Stimulated activated CD8-positive, alpha-beta memory T cell treated with anti-CD3 and anti-CD28 coated beads, Interleukin-4, amount 100 ng/mL, for 1 hour (primary cell): ENCODE measurements at places on chromosomes 1 and 21.

DNA sequence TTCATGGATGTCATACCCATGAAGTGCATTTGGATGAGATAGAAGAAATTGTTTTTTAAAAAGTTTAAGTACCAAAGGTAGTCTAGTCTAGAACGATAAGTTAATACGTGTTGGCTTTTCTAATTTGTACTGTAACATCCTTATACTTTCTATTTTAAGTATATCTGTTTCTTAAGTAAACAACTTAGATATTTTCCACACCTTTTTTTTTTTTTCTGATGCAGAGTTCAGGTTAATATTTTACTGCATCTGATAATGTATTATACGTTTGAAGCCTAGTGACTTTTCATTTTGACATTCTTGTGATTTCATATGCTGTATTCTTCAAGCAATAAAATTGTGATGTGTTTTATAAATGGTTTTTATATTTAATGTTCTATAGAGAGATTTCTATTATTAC, 16.5 kb downstream of the DR1 start:
- no peak for DNase-seq

GRCh38 chr1:94326329-94326728, 88.9 kb upstream of the ARHGAP29 start:
- DNase-seq = no peak

DNA sequence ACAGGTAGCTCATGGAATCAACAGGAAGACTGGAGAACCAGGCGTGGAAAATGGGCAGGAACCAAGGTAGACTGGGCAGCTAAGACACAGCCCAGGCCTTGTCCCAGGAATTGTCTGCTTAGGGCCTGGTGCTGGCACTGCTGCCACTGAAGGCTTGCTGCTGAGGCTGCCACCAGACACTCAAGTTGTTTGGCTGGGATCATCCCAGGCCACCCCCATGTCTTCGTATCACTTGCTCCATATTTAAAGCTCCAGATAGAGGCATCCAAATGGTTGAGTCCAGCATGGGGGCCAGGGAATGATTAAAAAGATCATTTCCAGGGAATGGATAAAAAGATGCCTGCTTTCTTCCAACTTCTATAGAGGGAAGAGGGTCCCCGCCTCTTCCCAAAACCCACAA, 107.4 kb upstream of the GADD45A start:
- no peak for DNase-seq

DNA sequence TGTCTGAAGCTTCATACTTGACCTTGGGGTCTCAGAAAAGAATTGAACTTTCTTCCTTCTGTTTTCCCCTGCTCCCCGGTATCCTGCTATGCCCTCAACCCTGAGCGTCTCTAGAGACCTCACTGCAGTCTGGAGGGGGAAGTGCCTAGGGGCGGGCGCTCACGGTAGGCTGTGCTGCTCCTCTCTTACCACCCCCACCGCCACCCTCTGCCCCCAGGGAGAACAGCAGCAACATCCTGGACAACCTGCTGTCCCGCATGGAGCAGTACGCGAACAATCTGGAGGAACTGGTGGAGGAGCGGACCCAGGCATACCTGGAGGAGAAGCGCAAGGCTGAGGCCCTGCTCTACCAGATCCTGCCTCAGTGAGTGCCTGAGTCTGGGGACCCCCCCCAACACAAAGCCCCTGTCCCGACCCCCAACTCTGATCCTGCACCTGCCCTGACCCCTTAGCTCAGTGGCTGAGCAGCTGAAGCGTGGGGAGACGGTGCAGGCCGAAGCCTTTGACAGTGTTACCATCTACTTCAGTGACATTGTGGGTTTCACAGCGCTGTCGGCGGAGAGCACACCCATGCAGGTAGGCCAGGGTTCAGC, 10.3 kb downstream of the NPR1 start:
- no peak for DNase-seq

GRCh38 chr1:235940285-235940684, 73.6 kb upstream of the LYST start:
- no peak for DNase-seq
